Retina (tissue), 1 donor: ENCODE measurements at places on chromosomes 7 and 10.

- no peak for DNase-seq
Observed at GRCh38 chr7:53835301-53835700, 706.9 kb upstream of the VSTM2A start.

DNA sequence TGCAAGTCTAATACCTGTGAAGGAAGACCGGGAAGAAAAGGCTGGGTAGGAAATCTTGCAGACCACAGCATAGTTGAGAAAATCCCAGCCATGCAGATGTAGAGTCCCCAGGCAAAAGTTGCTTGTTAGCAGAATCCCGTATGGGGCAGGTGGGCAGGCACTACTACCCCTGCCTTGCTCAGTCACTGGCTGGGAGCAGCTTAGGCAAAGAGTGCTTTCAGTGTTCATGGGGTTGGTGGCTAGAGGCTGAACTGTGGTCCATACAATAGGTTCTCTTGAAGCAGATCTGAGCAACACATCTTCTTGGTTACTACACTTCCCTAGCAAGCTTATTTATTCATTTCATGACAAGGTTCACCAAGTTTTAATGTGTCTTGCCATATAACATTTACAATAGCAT, 92.6 kb downstream of the AHCYL2 start:
- DNase-seq = no peak

DNA sequence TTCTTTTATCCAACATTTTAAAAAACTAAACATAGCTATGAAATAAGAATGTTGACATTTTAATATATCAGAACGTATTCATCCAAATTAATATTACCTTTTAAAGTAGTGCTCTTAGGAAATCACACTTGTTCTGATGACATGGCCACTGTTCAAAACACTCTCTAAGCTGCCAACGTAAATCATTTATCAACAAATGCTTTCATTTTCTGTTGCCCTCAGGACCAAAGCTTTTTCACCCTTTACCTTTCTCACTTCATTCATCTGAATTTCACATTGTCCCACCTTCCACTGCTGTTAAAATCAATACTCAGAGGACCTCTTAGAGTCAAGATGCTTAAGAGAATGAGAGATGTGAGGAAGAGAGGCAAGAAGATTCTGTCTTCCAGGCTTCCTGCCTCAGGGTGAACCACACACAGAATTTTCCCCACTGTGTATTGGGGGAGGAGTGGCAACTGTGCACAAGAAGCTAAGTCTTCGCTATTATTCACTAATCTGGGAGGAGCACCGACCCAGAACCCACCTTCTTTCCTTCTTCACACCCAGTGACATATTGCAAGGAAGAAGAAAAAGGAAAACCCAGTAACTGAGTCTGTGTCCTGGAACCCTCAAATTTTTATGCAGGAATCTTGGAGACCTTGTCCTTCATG, 21.0 kb downstream of the HIBADH start:
- DNase-seq = no peak

DNA sequence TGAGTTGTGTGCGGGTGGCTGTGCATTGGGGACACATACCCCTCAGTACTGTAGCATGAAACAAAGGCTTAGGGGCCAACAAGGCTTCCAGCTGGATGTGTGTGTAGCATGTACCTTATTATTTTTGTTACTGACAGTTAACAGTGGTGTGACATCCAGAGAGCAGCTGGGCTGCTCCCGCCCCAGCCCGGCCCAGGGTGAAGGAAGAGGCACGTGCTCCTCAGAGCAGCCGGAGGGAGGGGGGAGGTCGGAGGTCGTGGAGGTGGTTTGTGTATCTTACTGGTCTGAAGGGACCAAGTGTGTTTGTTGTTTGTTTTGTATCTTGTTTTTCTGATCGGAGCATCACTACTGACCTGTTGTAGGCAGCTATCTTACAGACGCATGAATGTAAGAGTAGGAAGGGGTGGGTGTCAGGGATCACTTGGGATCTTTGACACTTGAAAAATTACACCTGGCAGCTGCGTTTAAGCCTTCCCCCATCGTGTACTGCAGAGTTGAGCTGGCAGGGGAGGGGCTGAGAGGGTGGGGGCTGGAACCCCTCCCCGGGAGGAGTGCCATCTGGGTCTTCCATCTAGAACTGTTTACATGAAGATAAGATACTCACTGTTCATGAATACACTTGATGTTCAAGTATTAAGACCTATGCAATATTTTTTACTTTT, 1.8 kb downstream of the DDIT4 start:
- DNase-seq = no peak

GRCh38 chr7:1312136-1313070, 79.7 kb downstream of the UNCX start:
- no peak for DNase-seq

DNA sequence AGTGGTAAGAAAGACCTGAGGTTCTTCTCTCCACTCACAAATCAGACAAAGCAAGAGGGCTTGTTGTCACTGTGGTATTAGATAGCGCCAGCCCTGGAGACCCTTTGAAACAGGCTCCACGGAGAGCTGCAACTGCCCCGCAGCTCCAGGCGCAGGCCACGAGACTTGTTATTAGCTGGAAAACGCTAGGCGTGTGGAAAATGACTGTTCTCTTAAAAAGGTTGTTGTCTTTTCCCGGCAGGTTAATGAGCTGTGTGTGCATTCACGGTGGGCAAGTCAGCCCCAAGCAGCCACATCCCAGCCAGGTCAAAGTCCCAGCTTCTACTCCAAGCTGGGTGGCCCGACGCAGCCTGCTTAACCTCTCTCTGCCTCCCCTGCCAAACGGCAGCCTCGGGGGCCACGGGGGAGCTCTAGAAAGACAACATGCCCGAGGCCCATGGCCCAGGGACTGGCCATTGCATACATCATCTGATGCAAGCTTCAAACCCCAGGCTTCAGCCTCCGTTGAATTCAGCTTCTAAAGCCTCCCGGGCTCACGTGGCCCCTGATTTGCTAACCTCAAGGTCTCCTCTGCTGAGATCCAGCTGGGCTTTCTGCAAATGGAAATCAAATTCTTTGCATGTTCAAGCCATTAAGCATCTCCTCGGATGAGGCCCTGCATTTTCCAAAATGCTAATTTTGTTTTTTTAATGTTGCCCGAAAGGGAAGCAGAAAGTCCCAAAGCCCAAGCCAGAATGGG, 61.3 kb upstream of the DNAAF5 start:
- no peak for DNase-seq

DNA sequence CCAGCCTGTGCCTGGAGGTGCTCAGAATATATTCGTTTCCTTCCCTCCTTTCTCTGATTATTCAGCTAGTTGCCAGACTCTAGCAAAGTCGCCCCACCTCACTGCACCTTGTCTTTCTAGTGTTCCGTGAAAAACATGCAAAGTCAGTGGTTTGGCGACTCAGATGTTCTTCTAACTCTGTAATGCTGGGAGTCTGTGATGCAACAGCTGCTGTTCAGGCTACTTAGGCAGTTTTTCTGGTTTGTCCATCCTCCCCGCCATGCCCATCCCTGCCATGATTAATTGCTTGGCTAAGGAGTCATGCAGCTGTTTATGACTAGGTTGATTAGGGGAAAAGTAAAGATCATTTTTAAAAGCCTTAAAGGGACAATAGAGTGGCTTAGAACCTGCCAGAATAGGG, 99.4 kb downstream of the MTPN start:
- no peak for DNase-seq
